ENCODE measurements at places on chromosomes 6 and 20.

DNA sequence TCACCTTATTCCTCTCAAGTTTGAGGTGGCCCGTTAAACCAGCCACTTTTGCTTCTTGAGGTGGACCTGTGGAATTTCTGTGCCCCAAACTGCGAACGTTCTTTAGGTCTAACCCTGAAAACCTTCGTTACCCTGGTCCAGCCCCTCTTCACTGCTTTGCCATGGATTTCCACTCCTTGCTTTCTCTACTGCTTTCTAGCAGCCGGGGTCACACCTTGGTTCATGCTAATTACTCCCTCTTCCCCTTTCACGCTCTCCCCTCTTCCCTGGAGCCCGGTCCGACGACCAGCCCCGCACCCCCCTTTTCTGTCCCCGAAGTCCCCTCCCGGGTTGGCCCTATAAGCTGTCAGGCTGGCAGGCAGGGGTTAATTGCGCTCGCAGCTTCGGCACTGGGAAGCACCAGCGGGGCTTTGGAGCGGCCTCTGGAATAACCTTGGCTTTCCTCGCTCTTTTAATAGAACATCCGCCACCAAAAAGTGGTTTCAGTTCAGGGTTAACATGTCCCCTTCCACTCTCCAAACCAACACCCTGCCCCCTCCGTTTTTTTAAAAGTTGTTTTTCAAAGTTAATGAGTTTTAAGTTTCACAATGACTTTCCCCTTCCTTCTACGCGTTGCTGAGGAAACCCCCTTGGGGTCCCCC is 1.4 kb upstream of the HIVEP1 start:
- no peak for DNase-seq

GRCh38 chr6:140083375-140083774 is 708.9 kb upstream of the CITED2 start:
- no peak for DNase-seq

DNA sequence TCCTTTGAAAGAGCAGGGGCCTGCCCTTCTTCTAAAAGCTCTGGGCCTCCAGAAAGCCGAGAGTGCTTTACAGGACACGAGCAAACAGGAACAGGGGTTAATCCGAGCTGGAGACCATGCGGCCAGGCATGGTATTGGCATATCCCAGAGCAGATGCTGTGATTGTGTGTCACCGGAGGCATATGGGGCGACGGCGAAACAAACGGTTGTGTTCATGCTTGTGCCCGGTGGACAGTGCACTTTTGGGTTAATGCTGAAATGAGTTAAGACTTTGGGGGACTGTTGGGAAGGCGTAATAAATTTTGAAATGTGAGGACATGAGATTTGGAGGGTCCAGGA is 1088.7 kb upstream of the DEFB115 start:
- DNase-seq = no peak

- DNase-seq = no peak
Measured at GRCh38 chr6:34305982-34306708, 57.3 kb upstream of the SMIM29 start.

DNA sequence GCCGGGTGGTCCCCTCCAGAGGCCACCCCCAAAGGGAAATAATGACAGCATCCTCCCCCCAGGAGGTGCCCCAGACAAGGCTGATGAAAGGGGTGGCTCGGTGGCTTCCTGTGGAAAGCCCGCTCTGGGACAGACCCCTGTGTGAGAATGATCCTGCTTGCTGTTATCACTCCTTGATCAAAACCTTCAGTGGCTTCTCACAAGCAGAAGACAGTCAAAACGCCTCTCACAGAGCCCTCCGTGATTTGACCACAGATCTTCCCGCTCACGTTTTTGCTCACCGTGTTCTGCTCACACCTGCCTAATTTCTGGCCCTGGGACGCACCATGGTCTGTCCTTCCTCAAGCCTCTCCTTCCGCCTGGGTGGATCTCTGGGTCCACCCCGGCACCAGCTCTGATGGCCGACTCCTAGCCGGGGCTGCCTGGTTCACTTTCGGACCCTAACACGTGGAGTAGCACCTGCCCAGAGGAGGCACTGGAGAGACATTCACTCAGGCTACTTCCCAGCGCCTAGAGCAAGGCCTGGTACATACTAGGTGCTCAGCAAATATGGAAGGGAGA is 210.4 kb downstream of the ANKRD60 start:
- DNase-seq = no peak

GRCh38 chr20:63749597-63750508 is 10.3 kb downstream of the SLC2A4RG start:
- no peak for DNase-seq

GRCh38 chr20:58434326-58434725 is 45.3 kb downstream of the VAPB start:
- no peak for DNase-seq

DNA sequence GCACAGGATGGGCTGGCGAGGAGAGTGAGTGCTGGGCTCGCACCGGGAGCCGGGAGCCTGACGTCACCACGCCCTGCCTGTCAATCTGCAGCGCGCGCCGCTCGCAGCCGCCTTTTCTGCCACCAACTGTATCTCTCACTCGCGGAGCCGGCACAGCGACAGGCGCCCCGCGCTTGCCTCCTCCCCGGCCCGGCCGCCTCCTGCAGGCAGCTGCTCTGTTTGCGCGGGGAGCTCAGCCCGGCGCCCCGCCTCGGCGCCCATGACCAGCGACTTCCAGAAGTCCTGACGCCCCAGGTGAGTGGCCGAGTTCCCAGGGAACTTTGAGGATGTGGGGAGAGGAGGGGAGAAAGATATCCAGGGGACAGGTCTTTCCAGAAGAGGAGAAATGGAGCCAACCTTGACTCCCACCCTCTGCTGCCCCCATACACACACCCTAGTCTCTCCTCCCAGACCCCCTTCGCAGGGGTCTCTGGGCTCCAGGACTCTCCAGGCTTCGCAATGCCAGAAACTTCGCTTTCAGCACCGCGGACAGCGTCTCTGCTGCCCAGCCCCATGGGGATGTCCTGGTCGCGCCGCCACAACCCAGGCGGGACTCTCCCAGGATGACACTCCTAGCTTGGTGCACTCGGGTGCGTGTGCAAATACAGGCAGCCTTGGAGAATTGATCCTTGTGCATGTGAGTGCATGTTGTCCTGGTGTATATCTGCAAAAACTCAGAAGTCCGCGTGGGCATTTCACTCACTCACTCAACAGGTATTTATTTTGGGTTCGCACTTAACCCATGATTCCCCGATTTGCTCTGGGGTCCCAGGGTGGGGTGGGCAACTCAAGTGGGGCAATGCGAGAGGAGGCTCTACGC is at the start of gene GPR6:
GPR6 (plus strand) TSS at position 138 of the 859 bp plus-strand sequence. CDS start 802 bp downstream, outside the sequence.
- DNase-seq = peak; percentile 57

GRCh38 chr6:7157752-7158616 is 50.2 kb downstream of the RREB1 start:
- no peak for DNase-seq

GRCh38 chr6:10248378-10248843 is 166.5 kb downstream of the TFAP2A start:
- no peak for DNase-seq

DNA sequence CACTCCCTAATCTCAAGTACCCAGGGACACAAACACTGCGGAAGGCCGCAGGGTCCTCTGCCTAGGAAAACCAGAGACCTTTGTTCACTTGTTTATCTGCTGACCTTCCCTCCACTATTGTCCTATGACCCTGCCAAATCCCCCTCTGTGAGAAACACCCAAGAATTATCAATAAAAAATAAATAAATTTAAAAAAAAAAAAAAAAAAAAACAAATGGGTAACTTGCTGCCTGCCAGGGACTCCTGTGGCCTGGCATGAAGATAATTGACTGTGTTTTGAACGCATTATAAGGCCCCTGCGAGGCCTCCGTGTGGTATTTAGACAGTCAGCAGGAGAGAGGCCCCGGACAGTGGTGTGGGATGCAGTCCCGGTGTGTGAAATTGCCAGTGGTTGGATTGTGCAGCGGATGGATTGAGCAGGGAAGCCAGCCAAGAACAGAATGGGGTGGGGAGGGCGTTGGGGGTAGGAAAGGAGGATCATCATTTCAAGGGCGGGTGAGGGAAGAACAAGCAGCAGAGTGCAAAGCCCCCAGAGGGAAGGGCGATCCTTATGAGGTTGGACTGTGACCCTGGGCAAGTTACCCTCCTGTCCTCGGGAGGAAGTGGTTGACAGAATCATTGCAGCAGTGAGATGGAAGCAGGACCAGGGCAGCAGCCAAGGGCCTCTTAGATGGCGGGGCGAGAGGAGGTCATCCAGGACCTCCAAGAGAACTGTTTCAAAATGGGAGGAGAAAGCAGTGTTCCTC is 43.3 kb downstream of the PPARD start:
- DNase-seq = no peak

DNA sequence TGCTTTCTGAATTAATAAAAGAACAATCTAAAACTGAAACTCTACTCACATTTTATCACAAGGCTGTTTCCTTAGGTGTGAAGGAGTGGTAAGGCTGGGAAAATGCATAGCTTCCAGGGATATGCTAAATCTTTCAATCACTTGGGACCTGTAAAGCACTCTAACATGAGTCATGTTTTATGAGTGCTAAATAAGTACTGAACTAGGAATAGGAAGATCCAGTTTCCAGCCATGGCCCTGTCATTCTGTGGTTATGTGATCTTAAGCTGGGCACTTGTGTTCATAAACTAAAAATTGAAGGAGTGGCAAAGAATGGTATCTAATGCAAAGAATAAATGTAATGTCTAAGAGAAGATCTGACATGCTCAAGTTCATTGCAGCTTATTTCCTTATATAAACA is 6.1 kb upstream of the TMEM200A start:
- DNase-seq = no peak

DNA sequence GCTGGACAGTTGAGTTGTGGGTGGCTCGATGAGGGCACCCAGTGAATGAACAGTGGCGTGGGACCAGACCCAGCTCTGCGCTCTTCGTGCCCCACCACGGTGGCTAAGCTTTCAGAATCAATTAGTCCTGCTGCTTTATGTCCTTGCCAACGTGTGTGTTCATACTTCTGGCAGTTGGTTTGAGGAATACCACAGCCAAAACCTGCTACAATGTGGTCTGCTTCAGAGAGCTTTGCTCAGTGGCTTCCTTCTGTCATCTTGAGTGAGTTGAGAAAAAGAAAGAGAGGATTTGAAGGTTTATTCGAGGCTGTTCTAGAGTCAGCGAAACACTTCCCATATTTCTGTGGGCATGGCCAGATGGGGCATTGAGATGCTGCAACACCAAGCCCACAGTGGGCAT is 39.5 kb upstream of the SLC22A2 start:
- no peak for DNase-seq

- no peak for DNase-seq
Measured at GRCh38 chr20:8449123-8449522, 317.1 kb downstream of the PLCB1 start.

GRCh38 chr6:16483315-16483875 is 245.0 kb downstream of the GMPR start:
- no peak for DNase-seq

DNA sequence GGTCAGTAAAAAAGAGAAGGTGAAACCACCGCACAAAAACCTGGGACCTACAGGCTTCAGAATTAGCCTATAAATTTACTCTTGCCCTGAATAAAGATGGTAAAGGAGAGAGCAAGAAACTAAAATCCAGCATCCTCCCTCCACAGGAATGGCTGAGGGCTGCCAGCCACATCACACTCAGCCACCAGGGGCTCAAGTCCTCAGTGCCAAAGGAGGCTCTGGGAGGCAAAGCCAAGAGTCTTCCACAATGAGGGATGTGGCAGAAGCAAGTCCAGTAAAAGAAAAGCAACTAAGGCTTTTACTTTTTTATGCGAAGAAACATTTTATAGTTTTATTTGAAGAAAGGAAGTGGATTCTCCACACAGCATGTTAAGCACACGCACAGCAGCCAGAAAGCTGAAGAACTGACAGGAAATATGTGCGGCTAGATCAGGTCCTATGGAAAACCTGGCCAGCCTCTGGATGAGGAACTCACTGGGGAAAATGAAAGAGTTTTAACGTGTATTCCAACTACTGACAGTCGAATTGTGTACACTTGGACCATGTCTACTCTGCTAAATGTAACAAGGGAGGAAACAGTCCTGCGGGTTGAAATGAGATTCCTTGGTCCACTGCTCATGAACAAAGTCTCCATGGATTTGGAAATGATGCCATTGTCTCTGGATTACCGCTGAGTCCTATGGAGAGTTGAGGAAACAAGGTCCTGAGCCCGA is 219.4 kb upstream of the SSTR4 start:
- DNase-seq = no peak

GRCh38 chr6:148817689-148818088 is 70.9 kb downstream of the UST start:
- no peak for DNase-seq

DNA sequence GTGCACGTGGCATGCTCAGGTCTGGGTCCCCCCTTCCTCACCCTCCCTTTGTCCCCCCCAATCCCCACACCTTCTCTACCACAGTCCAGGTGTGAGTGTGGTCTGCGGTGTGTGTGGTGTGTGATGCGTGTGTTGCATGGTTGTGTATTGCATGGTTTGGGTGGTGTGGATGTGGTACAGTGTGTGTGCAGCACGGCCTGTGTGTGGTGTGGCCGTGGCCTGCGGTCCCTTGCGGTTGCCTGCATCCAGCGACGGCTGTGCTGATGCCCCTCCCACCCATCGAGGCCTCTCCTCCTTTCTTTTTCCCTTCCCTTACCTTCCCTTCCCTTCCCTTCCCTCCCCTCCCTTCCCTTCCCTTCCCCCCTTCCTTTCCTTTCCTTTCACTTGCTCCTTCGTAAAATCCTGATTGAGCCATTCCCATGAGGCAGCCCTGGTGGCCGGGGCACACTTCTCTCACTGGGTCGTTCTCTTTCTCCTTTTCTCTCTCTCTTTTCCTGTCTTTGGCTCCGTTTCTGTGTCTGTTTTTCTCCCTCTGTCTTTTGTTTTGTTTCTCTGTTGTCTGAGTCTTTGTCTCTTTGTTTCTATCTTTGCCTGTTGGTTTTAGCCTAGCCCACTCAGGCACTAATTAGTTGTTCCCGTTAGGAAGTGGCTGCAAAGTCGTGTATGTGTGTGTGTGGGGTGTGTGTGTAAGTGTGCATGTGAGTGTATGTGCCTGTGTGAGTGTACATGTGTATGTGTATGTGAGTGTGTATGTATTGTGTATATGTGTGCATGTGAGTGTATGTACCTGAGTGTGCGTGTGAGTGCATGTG is 65.7 kb downstream of the SRC start:
- DNase-seq = no peak

DNA sequence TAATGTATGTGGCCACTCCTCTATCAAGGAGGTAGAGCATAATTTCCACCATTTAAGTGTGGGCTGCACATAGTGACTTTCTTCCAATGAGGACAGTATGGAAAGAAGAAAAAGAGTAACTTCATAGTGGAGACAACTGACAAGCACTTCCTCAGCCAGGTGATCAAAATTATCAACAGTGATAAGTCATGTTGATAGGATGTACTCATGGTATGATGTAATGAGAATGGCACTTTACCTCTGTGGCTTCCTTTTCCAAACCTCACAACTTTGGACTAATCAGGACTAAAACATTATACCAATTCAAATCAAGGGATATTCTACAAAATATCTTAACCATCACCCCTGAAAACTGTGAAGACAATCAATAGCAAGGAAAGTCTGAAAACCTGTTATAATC is 302.3 kb upstream of the CITED2 start:
- DNase-seq = no peak

GRCh38 chr6:96812077-96812703 is 25.1 kb downstream of the GPR63 start:
- no peak for DNase-seq

DNA sequence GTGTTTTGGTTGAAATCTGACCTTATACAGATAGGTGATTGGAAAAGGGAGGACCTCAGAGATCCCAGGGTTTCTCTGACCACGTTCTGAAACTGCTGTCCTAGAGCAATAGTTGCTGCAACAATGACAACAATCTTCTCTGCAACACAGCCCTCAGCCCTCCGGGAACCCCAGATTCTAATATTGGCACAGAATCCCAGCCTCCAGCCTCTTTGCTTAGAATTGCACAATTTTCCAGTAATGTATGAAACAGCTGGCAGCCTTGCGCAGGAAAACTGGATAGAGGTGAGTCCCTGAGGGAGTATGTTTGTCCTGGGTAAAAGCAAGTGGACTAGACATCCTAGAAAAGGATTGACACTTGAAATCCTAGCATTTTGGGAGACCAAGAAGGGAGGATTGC is 30.4 kb upstream of the PNRC1 start:
- DNase-seq = no peak

All from GM12891 (cell line).